Fibroblast of villous mesenchyme (primary cell): ENCODE measurements at places on chromosomes 5 and 9. TPM values are rescaled to one million over a fixed set of nuclear protein-coding genes. Genes with fewer than 3 reads are reported as not detected.

GRCh38 chr9:126283799-126284465, 42.7 kb upstream of the MVB12B start:
- DNase-seq: no peak

GRCh38 chr5:42991404-42992087, 48.6 kb downstream of the ANXA2R start:
- no peak for DNase-seq

DNA sequence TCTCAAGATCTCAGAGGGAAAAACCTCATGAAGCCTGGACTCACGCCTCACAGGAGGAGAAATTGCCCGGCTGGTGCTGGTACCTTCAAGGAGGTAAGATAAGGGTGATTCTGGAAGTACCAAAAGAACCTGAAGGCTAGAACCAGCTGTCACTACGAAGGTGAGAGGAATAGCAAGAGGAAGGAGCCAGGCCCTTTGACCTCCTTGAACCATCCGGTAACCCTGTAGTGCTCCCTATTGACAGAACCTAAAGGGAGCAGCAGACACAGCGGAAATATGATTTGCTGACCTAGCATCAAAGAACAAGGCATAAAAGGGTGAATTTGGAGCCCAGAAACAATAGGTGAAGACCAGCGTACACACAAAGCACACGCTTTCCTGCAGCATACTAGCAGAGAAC, 92.2 kb downstream of the DOCK8 start:
- peak; percentile 1 for DNase-seq

GRCh38 chr9:98896632-98897031, 47.1 kb upstream of the COL15A1 start:
- no peak for DNase-seq

DNA sequence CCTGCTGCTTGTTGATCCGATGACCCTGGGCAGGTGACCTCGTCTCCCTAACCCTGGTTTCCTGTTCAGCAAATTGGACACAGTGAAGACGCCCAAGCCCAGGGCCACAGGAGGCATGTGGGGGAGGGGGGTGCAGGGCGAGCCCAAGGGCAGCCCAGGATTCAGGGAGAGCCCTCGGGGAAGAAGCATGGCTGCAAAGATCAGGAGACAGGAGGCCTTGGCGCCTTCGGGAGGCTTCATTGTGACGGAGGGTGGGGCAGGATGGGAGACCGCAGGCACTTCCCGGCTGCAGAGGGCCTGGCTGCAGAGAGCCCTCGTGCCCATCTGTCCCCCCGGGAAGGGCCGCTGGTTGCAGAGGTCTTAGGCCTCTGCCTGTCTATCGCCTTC, 6.2 kb downstream of the ASS1 start:
- DNase-seq: no peak

DNA sequence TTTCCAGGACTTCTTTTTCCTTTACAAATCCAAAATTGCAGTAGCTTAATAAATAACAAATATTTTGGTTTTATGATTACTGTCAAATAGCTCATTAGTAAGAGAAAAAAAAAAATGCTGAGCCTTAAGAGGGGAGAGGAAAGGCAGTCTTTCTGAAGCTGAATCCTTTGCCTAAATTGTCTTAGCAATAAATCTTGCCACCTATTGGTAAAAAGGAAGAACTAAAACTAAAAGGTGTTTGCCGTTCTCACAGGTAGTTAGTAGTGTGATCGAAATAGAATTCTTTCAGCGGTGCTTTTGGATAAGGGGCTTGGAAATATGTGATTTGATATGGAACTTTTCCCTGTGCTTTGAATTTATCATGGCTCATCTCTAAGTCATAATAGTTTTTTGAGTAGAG, 31.2 kb downstream of the PIK3R1 start:
- no peak for DNase-seq

SPINK6 gene
- not detected in 2 replicates for total RNA-seq

DNA sequence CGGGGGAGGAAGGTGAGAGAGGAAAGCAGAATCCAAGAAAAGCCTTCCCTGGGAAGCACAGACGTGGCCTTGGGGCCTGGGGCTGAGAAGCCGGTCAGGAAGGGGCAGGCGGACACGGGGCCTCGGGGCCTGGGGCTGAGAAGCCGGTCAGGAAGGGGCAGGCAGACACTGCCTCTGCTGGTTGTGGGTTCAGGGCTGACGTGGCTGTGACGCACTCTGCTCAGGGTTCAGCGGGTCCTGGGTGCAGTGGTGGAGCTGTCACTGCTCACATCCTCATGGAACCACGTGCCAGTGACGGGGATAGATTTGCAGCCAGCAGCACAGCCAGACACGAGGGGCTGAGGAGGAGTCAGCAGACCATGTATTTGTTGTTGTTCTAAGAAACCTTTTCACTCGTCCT, 12.8 kb downstream of the PAEP start:
- no peak for DNase-seq

IL17B gene
- 1.3 TPM in 1 of 2 replicates, not detected in the other for total RNA-seq

ACOT12 gene
- total RNA-seq: not detected in 2 replicates

- no peak for DNase-seq
These were observed 53.4 kb downstream of the CDK5RAP2 start for GRCh38 chr9:120526534-120526933.

LHX6 gene
- not detected in 2 replicates for total RNA-seq

UBE2QL1 gene
- not detected in 2 replicates for total RNA-seq

TNIP1 gene
- 88.3 and 108 TPM in 2 replicates for total RNA-seq

- no peak for DNase-seq
These were observed 256.5 kb downstream of the CETN3 start for GRCh38 chr5:90153031-90153430.

DNA sequence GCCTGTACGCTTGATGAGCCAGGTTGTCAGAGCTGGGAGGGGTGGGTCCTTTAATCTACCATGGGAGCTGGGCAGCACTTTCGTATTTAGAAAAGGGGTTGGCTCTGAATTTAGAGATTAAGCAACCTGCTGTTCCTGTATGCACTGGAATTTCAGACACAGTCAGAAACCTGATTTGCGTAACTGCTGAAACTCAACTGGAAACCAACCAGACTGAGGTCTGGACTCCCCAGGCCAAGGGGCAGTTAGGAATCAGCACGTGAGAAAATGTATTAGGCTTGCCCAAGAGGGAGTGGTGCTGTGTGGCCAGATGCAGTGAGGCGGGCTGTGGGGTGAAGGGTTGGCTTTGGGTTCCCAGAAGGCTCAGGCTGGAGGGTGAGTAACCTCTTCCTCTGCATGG, 235.0 kb downstream of the GOLPH3 start:
- peak; percentile 45 for DNase-seq

GRCh38 chr5:180467028-180467975, 26.9 kb upstream of the CNOT6 start:
- peak; percentile 49 for DNase-seq

GABRA6 gene
- not detected in 2 replicates for total RNA-seq

OMD gene
- total RNA-seq: not detected in 2 replicates

SPINK4 gene
- total RNA-seq: not detected in 2 replicates

- peak; percentile 85 for DNase-seq
These were observed 391.3 kb downstream of the NR2F1-AS1 start for GRCh38 chr5:93189707-93190120.

DNA sequence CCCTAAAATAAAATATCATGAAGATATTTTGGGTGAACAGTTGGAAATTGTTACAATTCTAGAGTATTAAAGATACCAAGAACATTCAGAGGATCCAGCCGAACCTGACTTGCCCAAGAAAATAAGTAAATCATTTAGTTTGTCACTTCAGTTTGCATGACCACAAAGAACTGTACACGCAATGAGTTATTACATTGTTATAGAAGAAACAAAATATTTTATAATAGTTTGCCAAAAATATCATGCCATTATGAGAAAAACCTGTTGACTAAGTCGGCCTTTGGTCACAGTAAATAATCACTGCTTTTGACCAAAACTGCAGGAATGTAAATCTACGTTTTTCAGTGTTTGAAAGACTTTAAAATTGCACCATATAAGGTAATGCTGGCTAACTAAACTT, 27.9 kb downstream of the TRIO start:
- DNase-seq: no peak

GRCh38 chr5:4258170-4258569, 662.5 kb downstream of the IRX1 start:
- DNase-seq: no peak

GRCh38 chr5:144422018-144422727, 251.5 kb downstream of the KCTD16 start:
- no peak for DNase-seq

DNA sequence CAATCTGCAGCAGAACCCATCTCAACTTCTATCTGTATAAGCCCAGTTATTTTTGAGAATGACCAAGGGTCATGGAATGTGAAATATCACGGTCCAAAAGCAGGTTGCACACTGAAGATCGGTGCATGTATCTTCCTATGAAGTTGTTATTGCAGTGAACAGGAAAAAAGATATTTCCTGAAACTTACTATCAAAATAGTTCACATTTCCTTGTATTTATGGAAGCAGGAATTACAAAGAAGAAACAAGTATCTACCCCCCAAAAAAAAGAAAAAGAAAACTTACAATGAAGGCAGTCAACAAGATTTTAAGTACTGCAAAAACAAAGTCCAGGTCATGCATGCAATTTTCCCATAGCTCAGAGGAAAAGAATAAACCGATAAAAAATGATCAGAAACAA, 70.0 kb downstream of the MPDZ start:
- no peak for DNase-seq

- no peak for DNase-seq
These were observed 47.7 kb downstream of the COL23A1 start for GRCh38 chr5:178542455-178542854.

- DNase-seq: no peak
These were observed 712.1 kb downstream of the MTRR start for GRCh38 chr5:8581047-8581446.

GRCh38 chr5:179852993-179853547, 5.5 kb downstream of the MRNIP start:
- no peak for DNase-seq

SPIN1 gene
- 130 and 165 TPM in 2 replicates for total RNA-seq

DNA sequence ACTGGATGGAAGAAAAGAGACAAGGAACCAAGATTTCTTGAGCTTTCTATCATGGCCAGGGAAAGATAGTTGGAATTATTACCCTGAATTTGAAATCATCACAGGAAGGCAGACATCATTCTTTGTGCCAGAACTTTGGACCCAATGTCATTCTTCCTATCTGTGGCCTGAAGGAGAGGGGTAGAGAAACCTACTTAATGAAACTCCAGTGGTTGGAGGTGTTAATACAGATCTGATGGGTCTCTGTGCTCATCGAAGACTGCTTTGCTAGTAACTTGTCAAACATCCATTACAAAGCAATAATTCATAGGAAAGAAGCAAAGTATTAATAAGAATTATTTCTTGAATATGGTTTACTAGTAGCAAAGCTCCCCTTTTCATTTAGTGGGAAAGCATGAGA, 26.9 kb downstream of the PRLR start:
- no peak for DNase-seq

- DNase-seq: no peak
These were observed 186.6 kb downstream of the ATP10B start for GRCh38 chr5:160665460-160665859.

DNA sequence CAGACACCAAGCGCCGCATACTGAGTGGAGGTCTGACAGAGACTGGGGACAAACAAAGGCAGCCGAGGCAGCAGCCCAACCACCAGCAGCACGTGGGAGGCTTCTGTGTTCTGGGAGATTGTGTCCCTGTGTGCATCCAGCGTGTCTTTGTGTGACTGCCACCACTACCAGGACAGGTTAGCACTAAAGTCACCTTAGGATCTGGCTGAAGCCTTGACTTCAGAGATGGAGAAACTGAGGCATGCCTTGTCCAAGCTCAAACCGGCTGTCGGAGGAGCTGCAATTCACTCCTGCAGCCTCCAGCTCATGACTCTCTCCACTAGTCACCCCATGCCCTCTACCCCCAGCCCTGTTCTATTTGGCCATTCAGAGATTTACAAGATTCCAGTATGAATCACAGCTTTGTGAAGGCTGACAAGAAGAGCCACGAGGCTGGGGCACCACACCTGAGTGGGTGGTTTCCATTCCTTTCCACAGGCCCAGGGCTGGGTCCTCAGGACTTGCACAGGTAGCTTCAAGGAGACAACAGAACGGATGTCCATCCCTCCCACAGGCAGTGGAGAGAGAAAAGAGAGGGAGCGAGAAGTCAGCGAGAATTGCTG, 69.3 kb downstream of the SHB start:
- peak; percentile 48 for DNase-seq

- DNase-seq: no peak
These were observed 27.6 kb downstream of the SEMA4D start for GRCh38 chr9:89470224-89470839.

FOXI1 gene
- total RNA-seq: not detected in 2 replicates

TSTD2 gene
- total RNA-seq: 12.6 and 15.1 TPM in 2 replicates

DNA sequence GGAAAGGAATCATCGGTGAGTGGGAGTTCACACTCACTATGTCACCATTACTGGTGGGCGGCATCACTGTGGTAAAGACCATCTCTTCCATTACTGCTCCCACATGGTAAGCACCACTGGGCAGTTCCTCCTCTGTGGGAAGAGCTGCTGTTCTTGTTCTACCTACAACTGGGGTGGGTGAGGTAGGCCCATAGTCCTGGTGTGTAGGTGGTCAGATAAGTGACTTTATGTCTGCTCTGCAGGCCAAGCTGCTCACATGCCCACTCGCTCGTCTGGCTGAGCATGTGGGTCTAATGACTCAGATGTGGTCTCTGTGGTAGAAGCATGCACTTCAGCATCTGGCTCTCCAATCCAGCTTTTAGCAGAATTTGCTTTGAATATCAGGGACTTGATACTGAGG, 82.9 kb downstream of the TMEM215 start:
- no peak for DNase-seq

DNA sequence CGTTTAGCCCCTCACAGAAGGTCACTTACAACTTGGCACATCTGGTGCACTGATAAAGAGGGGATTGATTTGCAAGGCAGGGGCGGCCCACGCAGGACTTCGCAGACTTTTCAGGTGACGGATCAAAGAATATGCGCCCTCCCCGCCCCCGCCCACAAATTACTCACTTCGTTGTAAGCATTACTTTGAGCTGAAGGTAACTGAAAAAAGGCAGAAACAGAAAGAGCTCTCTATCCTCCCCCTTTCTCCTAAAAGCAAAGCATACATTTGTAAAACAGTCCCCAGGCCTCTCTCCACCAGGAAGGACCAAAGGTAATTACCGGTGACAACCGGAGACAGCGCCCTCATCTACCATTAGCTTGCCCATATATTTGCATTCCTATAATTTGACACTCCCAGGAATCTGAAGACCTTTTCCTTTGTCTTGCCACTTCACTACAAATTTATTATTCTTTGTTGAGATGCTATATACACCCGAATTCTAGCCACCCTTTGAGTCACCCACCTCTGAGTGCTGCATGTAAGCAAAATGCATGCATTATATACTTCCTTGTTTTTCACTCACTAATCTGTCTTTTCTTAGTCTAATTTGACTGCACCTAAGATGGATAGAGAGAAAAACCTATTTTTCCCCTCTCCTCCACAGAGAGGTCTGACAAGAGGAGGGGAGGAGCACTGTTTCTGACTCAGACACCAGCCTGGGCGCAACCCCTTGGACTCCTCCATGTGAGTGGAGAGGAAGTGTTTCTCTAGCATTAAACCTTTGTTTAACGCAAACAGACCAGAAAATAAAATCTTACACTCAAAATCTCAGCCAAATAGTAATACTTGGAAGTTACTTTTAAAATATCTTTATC, 74.7 kb upstream of the SPIN1 start:
- no peak for DNase-seq

DNA sequence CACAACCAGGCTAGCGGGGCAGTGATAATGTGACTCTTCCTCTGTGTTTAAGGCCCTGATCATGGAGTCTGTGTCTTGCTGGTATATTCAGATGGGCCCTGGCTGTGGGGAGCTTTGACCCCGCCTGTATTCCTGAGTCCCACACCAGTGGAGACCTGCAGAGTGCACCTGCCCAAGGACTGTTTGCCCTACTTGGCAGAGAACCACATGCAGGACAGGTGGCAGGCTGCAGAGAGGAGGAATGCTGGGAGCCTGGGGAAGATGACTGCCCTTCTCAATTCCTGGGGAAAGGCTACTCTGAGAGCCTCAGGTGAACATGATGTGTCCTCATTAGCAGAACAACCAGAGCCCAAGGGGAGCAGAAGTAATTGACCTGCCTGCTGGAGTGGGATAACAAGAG, 36.2 kb downstream of the IARS1 start:
- no peak for DNase-seq
